Stimulated activated CD4-positive, alpha-beta T cell treated with anti-CD3 and anti-CD28 coated beads, Interleukin-1b, Interleukin-23, amount 100 ng/mL, for 24 hours (primary cell): ENCODE measurements at places on chromosomes 6 and 20.

DNA sequence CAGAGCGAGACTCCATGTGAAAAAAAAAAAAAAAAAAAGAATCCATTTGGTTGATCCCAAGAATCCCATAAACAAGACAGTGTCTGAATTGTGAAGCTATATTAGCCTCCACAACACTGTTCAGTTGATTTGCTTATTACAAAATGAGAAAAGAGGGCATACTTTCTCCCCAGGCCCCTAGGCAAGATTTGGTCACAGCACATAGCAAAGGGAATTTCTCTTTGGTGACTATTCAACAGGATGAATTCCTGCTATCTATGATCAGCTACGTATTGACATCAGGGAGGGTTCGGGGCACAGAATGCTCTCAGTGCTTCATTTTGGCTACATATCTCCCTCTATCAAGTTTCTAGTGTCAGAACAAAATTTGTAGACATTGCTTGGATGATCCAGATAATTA lies 20.2 kb upstream of the SLC22A3 start:
- DNase-seq: no peak

DNA sequence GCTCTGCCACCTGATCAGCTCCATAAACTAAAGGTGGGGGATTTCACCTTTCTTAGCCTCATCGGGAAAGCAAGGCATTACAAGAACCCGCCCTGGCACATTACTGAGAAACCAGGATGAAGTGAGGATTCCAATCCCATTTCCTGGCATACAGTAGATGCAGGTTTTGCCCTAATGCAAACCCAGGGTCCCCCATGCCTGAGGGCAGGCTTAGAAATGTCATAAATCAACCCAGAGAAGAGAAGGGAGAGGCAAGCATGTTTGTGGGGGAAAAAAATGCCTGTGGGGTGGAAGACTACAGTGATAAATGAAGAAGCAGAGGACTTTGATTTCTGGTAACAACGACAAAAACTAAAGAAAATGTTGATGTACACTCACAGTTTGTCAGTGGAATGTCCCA lies 18.0 kb upstream of the PMEPA1 start:
- no peak for DNase-seq

GRCh38 chr20:23434521-23435313 lies 4.8 kb upstream of the CSTL1 start:
- DNase-seq: no peak

GRCh38 chr6:162290846-162291465 lies 436.6 kb downstream of the PRKN start:
- DNase-seq: no peak

DNA sequence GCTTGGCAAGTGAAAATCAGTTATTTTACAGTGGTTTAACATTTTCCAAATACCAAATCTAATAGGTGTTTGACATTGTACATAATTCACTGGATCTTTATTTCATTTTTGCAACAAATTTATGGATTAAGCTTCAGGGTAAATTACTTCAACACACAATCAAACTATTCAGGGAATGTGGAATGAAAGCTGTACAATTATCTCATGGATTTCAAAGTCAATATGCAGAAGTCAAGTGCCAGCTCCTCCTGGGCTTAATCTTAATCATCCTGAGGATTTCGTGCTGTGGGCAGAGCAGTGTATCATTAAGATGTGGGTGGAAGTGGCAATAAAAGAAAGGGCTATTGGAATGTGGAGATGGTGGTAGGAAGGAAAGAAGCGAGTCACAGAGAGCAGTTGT lies 548.8 kb downstream of the COL12A1 start:
- DNase-seq: no peak

GRCh38 chr6:75775219-75775618 lies 26.2 kb downstream of the MYO6 start:
- DNase-seq: no peak

- no peak for DNase-seq
Observed at GRCh38 chr6:137471497-137471896, 22.7 kb downstream of the OLIG3 start.

DNA sequence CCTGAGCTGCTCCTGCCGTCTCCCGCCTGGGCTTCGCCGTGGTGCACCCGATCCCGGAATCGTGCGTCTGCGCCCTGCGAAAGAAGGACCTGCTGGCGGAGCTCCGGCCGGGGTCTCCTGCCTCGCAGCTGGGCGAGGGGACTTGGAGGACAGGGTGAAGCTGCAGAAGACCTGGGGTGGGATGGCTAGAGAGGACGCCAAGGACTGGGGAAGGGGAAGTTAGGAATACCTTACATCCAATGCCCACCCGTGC lies 150.2 kb downstream of the PRL start:
- no peak for DNase-seq

DNA sequence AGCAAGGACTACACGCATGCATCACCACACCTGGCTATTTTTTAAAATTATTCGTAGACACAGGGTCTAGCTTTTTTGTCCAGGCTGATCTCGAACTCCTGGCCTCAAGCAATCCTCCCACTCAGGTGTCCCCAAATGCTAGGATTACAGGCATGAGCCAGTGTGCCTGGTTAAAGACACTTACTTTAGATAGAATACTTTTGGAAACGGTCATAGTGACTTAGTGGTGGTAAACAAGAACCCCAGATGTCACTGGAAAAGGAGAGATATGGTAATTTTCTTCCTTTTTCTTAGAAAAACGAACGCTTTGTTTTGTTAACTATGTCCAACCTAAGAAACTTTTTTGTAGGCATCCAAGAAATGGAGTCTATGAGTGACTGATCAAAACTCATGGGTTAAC lies 137.3 kb downstream of the TFAP2B start:
- no peak for DNase-seq

GRCh38 chr6:36731622-36732310 lies 34.1 kb downstream of the RAB44 start:
- no peak for DNase-seq

DNA sequence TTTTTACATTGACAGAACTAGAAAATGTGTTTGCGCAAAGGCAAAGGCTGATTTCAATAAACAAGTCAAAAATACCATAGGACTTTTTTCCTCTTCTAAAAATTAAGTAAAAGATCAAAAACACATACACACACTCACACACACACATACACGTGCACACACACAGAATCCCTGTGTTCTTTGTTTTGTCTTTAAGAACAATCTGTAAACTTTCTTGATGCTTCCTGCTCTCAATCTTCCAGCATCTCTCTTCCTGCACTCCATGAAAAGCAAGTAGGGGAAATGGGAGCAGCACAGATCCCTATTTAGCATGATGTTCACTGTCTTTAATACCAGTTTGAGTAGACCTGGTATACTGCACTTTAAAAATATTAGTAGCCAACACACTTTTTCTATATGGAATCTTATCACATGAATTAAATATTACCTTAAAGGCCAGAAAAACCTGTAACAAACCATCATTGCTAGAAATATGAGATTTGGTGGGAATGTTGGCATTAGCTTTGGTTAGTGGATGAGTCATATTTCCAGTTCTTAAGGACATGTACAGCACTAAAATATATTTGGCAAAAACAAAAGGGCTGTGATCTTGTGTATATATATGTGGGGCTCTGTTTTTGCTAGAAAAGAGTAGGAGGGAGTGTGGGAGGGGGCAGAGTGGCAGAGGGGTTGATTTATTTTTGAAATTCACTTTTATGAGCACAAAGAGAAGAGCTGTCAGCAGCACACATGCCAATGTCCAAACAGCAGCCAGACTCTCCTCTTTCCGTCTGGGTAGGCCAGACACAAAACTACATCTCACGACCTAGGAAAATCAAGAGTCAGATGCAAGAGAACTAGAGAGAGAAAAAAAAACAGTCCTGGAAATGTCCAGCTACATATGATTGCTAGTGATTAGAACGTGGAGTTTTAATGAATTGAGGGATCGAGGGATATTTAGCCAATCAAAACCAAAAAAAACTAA lies 4.6 kb downstream of the PTPRK start:
- no peak for DNase-seq
